ENCODE measurements at places on chromosomes 7 and 10.

DNA sequence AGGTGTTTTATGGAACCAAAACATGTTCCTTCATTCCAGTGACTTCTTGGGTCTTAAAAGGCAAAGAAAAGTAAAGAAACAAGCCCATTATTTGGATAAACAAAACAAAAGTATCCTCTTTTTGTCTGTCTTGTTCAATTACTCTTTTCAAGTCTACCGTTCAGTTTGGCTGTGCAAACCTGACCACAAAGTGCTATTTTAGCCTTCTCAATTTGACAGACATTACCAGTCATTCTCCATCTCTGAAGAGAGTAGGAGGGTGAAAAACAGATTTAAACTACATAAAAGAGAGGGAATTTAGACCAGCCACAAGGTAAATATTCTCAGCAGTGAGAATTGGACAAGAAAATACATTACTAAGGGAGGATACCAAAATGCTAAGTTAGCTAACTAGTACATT, 145.2 kb downstream of the GRM3 start:
- DNase-seq = no peak

- DNase-seq = no peak
Measured at GRCh38 chr10:68826764-68827591, at the start of gene STOX1. TSS of gene STOX1 (plus strand) at chr10:68827531. CDS start at chr10:68827624, 93 bp downstream.

DNA sequence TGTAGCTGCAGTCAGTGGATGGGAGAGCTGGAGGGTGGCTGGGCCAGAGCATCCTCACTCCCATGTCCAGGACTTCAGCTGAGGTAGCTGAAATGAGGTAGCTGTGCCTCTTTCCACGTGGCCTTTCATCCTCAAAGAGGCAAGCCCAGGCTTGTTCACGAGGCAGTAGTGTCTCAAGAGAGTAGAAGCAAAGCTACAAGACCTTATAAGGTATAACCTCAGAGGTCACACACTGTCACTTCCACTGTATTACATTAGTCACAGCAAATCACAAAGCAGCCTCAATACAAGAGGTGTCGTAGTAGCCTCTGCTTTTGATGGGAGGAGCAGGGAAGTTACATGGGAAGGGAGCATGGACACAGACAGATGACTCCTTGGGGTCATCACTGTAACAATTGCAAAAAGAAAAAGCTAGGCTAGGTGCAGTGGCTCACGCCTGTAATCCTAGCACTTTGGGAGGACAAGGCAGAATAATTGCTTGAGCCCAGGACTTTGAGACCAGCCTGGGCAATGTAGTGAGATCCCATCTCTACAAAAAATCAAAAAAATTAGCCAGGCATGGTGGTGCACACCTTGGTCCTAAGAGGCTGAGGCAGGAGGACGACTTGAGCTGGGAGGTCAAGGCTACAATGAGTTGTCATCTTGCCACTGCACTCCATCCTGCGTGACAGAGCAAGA, 97.5 kb downstream of the SKIDA1 start:
- DNase-seq = no peak

DNA sequence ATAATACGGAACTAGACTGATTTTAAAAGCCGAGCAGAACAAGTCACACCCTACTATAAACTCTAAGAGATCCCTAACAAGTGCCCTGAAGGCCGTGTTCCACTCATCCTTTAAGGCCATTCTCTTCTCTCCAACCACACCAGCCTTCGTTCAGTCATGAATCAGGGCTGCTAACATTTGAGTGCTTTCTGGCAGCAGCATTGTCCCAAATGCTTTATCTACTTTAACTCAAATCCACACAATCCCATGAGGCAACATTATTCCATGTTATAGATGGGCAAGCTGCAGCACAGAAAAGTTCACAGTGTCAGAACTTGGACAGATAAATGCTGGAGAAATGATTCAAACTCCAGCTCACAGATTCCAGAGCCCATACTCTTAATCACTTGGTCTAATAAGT, 73.5 kb downstream of the MALSU1 start:
- DNase-seq = no peak

GRCh38 chr7:111089822-111090426, 1.0 kb upstream of the LRRN3 start:
- DNase-seq = peak; percentile 56

DNA sequence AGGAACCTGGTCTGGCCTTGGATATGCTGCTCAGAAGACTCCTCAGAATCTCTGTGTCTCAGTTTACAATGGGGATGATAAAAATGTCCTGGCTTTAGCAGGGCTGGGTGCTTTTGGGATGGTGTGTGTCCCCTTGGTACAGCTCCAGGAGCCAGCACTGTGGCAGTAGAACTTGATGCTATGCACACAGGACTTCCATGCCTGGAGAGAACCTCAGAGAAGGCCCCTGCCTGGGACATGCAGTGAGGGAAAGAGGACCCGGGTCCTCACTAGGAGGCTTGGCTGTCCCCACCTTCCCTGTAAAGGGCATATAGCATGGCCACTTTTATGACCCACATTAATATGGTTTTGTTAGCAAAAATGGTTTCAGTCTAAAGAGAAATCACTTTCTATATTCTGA, 100.5 kb downstream of the GLRX3 start:
- DNase-seq = no peak

GRCh38 chr7:156220078-156220605, 407.9 kb upstream of the SHH start:
- no peak for DNase-seq

DNA sequence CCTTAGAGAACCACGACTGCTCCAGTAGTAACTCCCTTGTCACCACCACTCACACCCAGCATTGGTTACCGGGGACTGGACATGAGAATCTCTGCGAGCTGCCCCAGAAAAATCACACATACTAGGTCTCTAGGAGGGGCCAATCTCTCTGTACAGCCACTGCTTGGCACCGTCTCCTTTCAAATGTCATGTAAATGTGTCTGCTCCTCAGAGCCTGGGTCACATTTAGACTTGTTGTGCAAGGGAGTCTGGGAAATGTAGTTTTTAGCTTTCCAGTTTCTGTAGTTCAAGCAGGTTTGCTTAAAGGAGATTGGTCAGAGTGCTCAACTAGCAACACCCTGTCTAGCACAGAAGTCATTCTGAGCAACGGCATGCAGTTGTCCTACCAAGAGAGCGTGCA, 60.0 kb downstream of the CHN2 start:
- DNase-seq = no peak

Measured in hippocampal formation (tissue), 2 donors.